ENCODE measurements at places on chromosomes 3 and 15. TPM values are rescaled to one million over a fixed set of nuclear protein-coding genes. Genes with fewer than 3 reads are reported as not detected.

The FAM81A gene
- total RNA-seq = not detected

GRCh38 chr15:26623071-26623470 lies 149.8 kb downstream of the GABRB3 start:
- H3K4me1 ChIP-seq = no peaks in the 10 kb centered on the region
- no peak overlapping the region for H3K27ac ChIP-seq
- H3K4me3 ChIP-seq = no peak overlapping the region
- no peak for DNase-seq

DNA sequence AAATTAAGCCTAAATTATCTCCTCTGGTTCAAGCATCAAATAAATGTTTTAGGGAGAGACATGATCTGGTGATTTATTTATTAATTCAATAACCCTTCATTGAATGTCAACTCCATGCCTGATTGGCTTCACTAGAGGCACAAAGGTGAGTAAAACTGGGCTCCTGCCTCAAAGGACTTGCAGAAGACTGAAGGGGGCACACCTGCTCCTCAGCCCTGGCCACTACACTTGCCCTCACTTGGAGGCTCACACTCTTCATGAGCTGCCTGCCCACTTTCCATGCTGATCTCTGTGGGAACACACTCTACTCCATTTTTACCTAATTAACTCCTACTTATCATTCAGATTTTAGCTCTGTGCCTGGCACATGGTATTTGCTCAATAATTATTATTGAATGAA lies 84.4 kb upstream of the KCNMB2 start:
- H3K4me1 ChIP-seq = no peaks in the 10 kb centered on the region
- H3K4me3 ChIP-seq = no peak overlapping the region
- DNase-seq = no peak

- no peak overlapping the region for H3K27ac ChIP-seq
- H3K27me3 ChIP-seq = no peaks in the 10 kb centered on the region
- no peaks in the 10 kb centered on the region for H3K4me1 ChIP-seq
Measured at GRCh38 chr3:184737063-184737462, 25.2 kb upstream of the MAGEF1 start.

GRCh38 chr15:63085289-63085688 lies 36.4 kb upstream of the LACTB start:
- H3K4me1 ChIP-seq = no peaks in the 10 kb centered on the region
- no peaks in the 10 kb centered on the region for H3K27me3 ChIP-seq
- H3K27ac ChIP-seq = no peak overlapping the region
- no peaks in the 10 kb centered on the region for H3K36me3 ChIP-seq

The GOLGA8G gene
- total RNA-seq = not detected
